Endodermal cell (in vitro differentiated cells): ENCODE measurements at places on chromosomes 7 and 10.

DNA sequence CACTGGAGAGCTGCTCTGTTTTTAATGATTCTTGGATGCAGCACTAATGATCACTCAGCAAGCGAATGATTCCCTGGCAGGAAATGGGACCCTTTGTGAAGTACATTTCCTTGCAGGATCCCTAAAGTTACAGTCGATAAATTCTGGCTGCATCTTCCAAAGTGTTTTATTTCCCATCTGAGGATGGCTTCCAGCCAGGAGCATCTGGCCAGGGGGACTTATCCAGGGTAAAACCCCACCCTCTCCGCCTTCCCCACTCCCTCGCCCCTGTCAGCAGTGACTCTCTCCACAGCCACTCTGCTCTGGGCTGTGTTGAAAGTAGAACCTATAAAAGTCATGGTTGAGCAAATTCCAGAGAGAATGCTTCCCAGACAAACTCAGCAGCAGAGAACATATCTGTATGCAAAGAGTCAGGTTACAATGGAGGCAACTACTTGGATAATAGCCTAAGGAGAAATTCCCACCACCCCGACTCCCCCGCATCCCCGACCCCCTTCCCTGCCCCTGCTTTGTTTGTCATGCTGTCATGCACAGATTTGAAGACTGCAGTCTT lies 111.0 kb upstream of the ANLN start:
- peak; percentile 71 for DNase-seq

DNA sequence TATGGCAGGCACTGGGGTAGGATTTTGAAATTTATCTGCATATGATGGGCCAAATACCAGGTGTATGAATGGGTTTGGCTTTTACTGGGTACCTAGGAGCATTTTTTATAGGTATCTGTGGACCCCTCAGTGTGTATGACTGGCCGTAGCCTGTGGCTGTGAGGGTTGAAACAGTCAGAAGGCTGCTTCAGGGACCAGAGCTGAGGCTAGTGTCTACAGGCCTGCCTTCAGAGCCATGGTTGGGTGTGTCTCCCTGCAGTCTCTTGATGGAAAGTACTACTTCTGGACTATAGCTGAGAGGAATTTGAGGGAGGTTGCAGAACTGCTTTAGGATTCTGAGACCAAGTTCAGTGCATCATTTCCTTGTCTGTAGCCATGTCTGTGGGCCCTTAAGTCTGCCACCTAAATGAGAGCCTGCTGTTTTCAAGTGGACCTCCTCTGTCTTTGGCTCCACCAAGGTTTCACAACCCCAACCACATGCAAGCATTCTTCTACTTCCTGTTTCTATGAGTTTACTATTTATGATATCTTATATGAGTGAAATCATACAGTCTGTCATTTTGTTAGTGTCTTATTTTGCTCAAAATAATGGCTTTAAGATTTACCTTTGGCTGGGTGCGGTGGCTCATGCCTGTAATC lies 19.9 kb upstream of the ZNF138 start:
- DNase-seq, result no peak

DNA sequence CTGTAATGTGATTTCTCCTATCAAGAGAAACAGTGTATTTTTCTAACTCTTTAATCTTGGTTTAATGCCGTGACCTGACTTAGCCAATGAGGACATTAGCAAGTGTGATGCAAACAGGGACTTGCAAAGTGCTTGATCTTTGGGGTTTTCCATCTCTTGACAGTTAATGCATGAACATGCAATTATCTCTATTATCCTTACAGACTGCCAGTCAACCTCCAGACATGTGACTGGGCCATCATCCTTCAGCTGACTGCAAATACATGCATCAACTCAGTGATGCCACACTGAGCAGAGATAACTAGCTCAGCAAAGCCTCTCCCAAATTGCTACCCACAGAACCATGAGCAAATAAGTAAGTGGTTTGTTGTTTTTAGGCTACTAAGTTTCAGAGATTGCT lies 409.6 kb downstream of the GPAM start:
- no peak for DNase-seq

DNA sequence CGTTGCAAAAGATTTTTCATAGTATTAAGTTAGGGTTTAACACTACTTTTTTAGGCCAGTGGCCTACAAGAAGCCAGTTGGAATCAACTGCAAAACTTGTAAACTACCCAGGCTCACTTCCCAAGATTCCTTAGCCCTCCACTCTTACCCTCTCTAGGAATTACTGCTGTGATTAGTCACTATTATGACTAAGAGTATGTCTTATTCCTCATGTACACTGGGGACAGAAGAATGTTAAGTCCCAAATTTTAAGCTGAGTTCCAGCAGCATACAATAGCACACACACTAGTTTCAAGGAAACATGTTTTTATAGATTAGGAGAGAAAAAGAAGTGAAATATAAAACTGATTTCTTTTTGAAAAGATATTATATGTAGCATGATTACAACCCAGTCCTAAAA lies 42.8 kb downstream of the FBXL13 start:
- no peak for DNase-seq

DNA sequence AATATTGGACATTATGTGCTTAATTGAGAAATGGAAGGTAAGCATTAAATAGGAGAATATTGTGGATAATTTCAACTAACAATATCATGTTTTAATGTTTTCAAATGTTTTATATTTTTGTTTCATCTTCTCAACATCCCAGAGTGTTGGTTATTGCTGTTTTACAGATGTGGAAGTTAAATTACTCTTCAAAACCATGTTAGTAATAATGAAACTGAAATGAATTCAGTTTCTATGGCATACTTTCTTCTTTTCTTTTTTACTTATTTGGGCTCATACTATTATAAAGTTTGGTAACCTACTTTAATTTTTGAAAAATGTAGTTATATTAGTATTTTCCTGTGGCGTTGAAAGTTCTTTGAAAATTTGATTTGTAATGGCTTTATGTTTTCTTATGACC lies 4.2 kb downstream of the GLRX3 start:
- no peak for DNase-seq

DNA sequence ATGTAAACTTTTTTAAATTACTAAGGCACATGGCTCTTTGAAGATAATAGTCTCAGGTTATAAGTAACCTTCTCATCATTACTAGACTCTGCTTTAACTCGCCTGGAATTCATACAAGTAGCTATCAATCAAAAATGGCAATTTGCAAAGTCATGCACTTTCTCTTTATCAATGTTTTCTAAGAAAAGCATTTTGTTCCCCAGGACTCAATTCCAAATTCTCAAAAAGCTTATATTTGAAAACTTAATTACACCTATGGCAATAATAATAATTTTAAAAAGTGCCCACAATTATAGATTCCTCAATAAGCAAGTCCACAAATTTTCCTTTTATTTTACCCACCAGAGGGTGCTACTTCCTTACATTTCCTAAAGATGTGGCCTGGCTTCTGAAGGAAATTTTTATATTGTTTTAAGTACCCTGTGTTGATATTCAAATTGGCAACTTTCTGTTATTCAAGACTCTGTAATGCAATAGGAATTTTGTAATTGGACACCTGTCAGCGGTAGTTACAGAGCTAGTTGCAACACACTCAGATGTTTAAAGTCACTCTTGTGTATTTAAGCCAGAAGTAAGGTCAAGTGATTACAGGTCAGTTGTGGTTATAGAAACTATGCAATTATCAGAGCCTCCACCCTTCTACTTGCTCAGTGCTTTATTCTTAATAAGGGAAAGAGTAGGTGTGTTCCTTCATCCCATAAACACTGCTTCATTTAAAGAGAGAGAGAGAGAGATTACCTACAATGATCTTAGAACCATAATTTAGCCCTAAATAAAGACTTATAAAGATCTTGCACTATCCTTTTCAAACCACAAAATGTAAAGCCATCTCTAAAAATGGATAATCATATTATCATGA lies 47.1 kb upstream of the HYAL4 start:
- DNase-seq, result no peak

DNA sequence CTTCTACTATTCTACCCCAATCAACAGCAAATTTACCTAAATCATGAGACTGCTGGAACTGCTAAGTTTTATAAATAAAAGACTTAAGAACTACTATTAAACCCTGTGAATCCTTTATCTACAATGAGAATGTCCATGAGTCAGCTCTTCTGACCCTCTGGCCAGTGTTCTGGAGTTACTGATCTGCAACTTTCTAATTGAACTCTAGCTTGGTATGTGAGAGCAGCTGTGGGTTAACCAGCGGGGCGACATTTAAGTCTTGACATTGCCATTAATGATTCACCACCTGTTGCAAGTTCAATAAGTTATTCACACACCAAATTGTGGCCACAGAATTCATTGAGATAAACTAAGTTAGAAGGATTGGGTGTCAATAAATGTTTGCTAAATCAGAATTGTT lies 359.8 kb downstream of the PCDH15 start:
- DNase-seq, result no peak

GRCh38 chr10:30453764-30454527 lies 20.0 kb downstream of the MAP3K8 start:
- no peak for DNase-seq

DNA sequence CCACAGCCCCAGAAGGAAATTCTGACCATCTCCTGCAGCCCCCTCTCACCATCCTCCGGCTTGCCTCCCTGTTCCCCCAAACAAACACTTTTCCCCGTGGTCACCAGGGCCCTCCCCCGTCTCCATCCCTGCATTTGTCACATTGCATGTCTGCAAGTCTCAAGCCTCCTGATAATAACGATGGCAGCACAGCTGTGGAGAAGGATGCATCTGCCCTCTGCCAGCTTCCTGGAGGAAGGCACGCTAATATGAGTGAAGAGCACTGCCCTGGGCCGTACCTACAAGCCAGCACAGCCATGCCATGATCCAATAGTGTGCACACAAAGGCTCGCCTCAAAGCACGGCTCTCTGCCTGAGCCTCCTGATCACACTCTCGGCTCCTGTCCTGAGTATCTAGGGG lies 98.5 kb downstream of the SLIT1 start:
- peak; percentile 54 for DNase-seq

DNA sequence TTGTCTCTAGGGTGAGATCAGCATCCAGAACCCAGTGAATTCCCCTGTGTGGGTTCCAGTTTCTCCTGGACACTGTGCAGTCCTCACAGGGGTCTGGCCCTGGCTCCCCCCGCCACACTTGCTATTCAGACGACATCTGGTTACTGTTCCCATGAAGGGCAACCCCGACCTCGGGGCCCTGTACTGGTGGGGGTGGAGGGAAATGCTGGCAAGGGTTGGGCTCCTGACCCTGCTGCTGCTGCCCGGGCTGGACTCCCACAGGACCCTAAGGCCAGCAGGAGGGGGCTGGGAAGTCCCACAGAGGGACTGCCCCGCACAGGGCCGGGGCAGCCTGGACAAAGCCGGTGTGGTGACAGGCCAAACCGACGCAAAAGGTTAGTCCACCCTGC lies 768 bp upstream of the CPA1 start:
- DNase-seq, result no peak

DNA sequence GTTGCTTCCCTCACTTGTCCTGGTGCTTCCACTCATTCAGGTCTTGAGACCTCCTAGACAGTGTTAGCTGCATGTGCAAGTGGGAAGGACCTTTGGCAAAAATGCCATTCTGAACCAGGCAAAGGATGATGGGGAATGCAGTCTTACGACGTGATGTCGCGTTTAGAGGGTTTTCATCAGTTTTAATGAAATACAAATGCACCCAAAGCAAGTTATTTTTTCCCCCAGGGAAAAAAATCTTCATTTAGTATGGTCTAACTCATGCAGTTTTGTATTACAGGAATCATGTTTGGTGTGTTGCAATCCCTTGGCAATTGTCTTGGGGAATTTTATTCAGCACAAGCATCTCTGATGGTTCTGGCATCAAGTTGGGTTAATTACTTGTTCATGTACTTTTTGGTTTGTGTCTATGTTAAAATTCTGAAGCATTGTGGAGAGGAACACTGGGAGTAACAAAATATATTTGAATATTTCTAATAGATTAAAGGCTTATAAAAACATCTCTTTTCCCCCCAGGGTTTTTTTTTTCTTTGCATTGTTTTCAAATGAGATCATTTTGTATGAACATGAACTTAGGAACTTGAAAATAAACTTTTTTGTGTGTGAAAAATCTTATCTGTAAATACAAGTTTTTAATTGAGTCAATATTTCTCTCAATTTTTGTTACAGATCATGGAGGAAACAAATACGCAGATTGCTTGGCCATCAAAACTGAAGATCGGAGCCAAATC lies 188.9 kb downstream of the BICC1 start:
- no peak for DNase-seq

- peak; percentile 81 for DNase-seq
Observed at GRCh38 chr10:12707461-12708185, 293.9 kb downstream of the CCDC3 start.

DNA sequence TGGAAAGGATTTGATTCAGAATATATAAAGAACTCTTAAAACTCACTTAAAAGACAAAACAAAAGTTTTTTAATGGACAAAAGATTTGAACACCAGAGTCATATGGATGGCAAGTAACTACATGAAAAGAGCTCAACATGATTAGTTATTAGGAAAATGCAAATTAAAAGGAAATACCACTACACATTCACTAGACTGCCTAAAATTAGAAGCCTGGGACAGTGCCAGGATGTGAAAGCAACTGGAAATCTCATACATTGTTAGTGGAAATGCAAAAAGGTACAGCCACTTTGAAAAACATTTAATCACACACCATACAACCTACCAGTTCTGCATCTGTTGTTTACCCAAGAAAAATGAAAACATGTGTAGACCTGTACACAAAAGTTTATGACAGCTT lies 48.8 kb downstream of the RALA start:
- DNase-seq, result no peak

DNA sequence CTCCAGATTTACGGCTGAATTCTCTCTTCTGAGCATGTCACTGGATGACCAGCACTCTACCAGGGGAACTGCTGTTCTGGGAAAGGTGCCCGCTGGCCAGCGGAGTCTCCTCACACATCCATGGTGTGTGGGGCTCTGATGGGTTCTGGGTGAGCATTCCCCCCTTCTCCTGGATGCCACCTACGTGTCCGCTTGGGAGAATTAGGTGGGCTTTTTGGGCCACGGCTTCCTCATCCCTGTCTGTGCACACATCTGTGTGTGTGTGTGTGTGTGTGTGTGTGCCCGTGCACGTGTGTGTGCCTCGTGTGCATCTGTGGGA lies 163.0 kb downstream of the DNAJB6 start:
- no peak for DNase-seq

GRCh38 chr7:99038086-99038855 lies 105.6 kb downstream of the SMURF1 start:
- no peak for DNase-seq
